Right lung (tissue), 10 donors: ENCODE measurements at places on chromosomes 1 and 21.

- no peak for DNase-seq
Measured at GRCh38 chr1:228213917-228214808, 6.3 kb downstream of the OBSCN start.

- no peak for DNase-seq
Measured at GRCh38 chr1:193555662-193556441, 369.4 kb upstream of the B3GALT2 start.

GRCh38 chr1:227892489-227893299 lies 55.0 kb downstream of the WNT9A start:
- DNase-seq: no peak

DNA sequence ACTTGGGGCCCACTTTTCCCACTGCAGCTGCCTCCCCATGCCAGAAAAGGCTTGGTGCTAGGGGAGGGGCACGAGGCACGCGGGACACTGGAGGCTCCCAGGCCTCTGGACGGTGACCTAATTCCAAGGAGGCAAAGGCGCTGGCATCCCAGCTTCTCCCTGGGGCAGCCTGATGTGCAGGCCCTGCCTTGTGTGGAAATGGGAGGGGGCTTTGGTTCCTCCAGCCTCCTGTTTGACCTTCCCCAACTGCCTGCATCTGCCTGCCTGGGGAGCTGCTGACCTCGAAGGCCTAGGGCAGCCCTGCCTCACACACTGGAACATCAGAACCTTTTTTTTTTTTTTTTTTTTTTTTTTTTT lies 39.9 kb downstream of the KIAA1614 start:
- no peak for DNase-seq

GRCh38 chr1:44553127-44553758 lies 121.0 kb downstream of the TMEM53 start:
- DNase-seq: no peak

DNA sequence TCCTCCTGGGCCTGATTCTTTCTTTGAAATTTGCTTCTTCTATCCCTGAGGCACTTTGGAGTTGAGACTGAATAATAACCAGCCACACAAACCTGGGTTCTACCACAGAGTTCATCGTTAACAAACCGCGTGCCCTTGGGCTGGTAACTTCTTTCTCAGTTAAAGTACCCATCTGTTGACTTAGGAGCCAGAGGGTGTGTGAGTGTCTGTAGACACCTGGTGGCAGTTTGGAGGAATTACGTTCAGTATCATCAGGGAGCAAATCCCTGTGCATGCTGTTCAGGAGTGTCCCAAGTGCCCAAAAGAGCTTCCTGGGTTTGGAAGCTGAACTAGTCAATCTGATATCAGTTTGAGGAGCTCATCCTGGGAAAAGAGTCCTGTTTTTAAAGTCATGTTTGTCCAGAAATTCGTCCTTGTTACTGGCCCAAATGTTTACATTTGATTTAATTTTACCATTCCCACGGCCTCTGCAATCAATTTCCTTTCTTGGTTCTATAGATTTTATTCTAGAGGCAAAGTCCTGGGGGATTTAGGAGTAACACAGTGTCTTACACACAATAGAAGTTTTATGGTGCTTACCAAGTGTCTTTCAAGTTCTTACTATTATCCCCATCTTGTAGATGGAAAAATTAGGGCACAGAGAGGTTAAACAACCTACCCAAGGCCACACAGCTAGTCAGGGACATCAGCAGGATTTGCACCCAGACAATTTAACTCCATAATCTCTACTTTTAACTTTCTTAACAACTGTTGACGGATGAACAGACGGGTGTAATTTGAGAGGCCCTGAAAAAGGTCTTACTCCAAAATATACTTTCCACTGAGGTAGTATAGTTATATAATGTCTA lies 26.7 kb upstream of the RPTN start:
- DNase-seq: no peak

DNA sequence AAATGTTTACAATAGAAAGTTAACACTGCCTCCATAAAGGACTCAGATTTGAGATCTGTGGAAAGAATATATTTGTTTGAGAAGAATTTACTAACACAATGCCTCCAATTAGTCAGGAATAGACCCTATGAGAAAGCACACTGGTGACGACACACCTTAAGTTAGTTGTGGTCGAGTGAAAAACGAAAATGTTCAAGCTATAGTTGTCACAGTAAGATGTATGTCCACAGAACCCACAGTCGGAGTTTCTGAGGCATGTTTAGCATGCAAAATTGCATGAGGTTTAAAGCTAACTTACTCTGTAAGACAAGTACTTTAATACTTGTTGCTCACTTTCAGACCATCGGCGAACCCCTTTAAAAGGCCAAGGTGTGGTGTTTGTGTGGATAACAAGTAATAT lies 69.9 kb upstream of the SIPA1L2 start:
- DNase-seq: no peak

GRCh38 chr1:56045477-56045876 lies 533.9 kb downstream of the PLPP3 start:
- no peak for DNase-seq

- no peak for DNase-seq
Measured at GRCh38 chr1:245651093-245651492, 496.3 kb downstream of the KIF26B start.

- DNase-seq: no peak
Measured at GRCh38 chr1:11068600-11069473, 9.0 kb upstream of the SRM start.

DNA sequence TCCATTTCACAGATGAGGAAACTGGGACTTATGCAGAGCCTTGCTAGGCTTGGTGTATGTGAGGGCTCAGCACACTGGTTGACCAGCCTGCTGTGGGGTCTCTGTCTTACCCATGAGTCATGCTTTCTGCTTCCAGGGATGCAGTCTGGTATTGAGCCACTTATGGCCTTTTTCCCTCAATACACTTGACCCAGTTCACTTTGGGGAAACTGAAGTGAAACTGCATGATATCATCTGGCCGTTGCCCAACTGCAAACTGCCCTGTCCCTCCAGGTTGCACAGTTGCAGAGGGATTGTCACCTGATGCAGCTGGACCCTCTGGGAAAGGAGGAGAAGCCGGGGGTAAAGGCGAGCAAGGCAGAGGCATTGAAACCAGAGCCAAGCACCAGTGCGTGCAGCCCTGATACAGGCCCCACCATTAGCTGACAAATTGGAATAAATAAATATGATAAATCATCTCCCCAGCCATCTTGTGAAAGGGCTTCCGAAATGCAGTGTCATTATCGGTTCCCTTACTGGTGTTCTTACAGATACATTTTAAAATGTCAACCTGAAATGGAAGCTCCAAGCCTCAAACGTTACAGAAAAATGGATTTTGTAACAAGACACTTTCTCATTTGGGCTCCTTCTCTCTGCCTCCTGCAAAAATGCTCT lies 39.3 kb upstream of the DUSP10 start:
- DNase-seq: no peak

- DNase-seq: no peak
Measured at GRCh38 chr1:5903031-5903430, 89.2 kb downstream of the NPHP4 start.
